ENCODE measurements at places on chromosomes 3 and 15. TPM values are rescaled to one million over a fixed set of nuclear protein-coding genes. Genes with fewer than 3 reads are reported as not detected.

Gene SERPINI2
- polyA plus RNA-seq = 5.8 TPM

Gene GOLGA8T
- polyA plus RNA-seq = not detected

Gene RPP14
- polyA plus RNA-seq = 14.9 TPM

Gene OR5K4
- polyA plus RNA-seq = not detected

Gene STARD5
- not detected for polyA plus RNA-seq

Gene CHCHD6
- polyA plus RNA-seq = 22.3 TPM

Gene C2CD4A
- polyA plus RNA-seq = not detected

Gene IL17RB
- polyA plus RNA-seq = 5.1 TPM

Gene SNUPN
- 40.5 TPM for polyA plus RNA-seq

Gene FRG2C
- polyA plus RNA-seq = not detected

Data from Purkinje cell (primary cell).